Vagina (tissue), 2 donors: ENCODE measurements at places on chromosomes 1 and 21.

GRCh38 chr1:208291923-208292711 is 47.9 kb upstream of the PLXNA2 start:
- no peak for DNase-seq

GRCh38 chr1:192951691-192952460 is 107.3 kb downstream of the UCHL5 start:
- DNase-seq: no peak

- no peak for DNase-seq
These were observed 23.7 kb downstream of the CAMK1G start for GRCh38 chr1:209607102-209607794.

GRCh38 chr1:212585210-212585609 is 23.4 kb upstream of the ATF3 start:
- peak; percentile 79 for DNase-seq

GRCh38 chr21:38853421-38853919 is 47.7 kb downstream of the ETS2 start:
- DNase-seq: no peak

- DNase-seq: no peak
These were observed 57.4 kb upstream of the NRIP1 start for GRCh38 chr21:15122241-15122640.
